ENCODE measurements at places on chromosomes 11 and 22. TPM values are rescaled to one million over a fixed set of nuclear protein-coding genes. Genes with fewer than 3 reads are reported as not detected.

GRCh38 chr11:76658651-76659650 is 11.6 kb downstream of the LRRC32 start:
- H3K27me3 ChIP-seq = peaks cover 1% of the 10 kb centered on the region
- H3K27ac ChIP-seq = no peak overlapping the region
- no peak for DNase-seq
- H3K36me3 ChIP-seq = no peaks in the 10 kb centered on the region
- H3K4me3 ChIP-seq = no peak overlapping the region
- no peaks in the 10 kb centered on the region for H3K4me1 ChIP-seq

DNA sequence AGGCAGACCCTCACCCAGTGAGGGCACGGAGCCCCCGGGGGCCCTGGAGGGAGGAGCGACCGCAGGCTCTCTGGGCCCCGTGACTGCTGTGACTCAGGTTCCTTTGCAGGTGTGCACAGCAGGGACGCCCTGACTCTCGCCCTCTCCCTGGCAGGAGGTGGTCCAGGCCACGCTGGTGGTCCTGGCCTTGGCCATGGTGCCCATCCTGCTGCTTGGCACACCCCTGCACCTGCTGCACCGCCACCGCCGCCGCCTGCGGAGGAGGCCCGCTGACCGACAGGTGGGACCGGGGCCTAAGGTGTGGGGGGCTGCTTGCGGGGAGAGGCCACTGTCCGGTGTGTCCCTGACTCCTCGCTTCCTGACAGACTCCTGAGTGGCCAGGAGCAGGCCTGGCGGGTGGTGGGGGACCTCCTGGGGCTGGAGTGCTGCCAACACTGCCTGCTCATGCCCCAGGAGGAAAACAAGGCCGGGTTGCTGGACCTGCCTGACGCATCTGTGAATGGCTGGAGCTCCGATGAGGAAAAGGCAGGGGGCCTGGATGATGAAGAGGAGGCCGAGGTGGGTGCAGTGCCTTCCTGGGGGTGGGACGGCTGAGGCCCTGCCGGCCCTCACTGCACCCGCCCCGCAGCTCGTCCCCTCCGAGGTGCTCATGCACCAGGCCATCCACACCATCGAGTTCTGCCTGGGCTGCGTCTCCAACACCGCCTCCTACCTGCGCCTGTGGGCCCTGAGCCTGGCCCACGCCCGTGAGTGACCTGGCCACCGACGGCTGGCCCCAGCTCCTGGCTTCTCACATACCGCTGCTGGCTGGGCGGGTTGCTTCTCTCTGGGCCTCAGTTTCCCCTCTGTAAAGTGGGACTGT is 10.9 kb downstream of the TCIRG1 start:
- H3K36me3 ChIP-seq = peaks cover 17% of the 10 kb centered on the region
- H3K4me3 ChIP-seq = no peak overlapping the region
- H3K4me1 ChIP-seq = no peaks in the 10 kb centered on the region
- H3K27ac ChIP-seq = no peak overlapping the region

DNA sequence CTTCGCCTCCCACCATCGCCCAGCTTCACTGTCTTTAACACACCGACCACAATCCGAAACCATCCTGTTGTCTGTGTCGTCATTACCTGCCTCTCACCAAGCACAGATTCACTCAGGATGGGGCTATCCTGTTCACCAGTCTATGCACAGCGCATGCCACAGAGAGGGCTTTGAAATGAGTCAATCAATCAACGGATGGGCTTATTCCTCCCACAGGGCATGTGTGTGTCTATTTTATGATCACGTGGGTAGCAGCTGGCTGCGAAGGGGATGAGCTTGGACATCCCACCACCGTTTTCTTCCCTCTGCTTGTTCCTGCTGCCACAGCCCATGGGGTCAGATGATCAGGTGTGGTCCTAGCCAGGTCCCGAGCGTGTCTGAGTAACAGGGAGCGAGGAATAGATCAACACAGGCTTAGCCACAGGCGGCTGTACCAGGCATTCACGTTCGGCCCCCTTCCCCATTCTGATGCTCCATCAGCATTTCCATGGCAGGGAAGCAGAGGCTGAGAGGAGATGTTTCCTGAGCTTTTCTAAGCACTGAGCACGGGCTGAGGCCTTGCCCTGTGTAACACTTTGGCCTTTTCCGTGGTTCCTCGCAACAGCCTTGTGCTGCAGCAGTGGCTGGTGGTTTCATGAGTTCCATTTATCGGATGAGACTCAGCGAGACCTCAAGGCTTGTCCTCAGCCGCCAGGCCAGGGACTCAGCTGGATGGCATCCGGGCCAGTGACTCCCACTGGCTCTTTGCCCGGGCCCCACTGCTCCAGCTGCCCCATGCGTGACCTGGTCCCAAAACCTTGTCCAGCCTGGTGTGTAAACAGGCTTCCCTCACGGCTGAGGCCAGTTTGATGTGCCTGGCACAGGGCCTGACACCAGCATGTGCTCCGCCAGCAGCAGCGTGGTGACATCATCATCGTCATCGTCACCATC is 48.1 kb upstream of the FGF3 start:
- no peaks in the 10 kb centered on the region for H3K36me3 ChIP-seq
- H3K27ac ChIP-seq = no peak overlapping the region
- H3K4me3 ChIP-seq = no peak overlapping the region
- H3K4me1 ChIP-seq = no peaks in the 10 kb centered on the region
- H3K27me3 ChIP-seq = peaks cover 4% of the 10 kb centered on the region
- DNase-seq = no peak

TSSC4 gene
- 51.5 TPM for total RNA-seq

DNA sequence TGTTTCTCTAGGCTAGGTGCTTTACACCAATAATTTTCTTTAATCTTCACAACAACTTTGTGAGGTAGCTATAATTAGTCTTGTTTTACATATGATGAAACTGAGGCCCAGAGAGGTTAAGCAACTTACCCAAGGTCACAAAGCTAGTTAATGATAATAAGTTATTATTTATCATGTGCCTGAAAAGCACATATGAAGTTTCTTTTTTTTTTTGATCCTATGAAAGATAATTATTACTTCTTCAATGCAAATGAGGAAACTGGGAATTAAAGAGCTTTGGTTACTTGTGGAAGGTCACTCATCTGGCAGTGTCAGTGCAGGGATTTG is 22.8 kb downstream of the STIM1 start:
- H3K27me3 ChIP-seq = no peaks in the 10 kb centered on the region
- H3K4me3 ChIP-seq = no peak overlapping the region
- H3K36me3 ChIP-seq = no peaks in the 10 kb centered on the region
- H3K4me1 ChIP-seq = peaks cover 67% of the 10 kb centered on the region

DNA sequence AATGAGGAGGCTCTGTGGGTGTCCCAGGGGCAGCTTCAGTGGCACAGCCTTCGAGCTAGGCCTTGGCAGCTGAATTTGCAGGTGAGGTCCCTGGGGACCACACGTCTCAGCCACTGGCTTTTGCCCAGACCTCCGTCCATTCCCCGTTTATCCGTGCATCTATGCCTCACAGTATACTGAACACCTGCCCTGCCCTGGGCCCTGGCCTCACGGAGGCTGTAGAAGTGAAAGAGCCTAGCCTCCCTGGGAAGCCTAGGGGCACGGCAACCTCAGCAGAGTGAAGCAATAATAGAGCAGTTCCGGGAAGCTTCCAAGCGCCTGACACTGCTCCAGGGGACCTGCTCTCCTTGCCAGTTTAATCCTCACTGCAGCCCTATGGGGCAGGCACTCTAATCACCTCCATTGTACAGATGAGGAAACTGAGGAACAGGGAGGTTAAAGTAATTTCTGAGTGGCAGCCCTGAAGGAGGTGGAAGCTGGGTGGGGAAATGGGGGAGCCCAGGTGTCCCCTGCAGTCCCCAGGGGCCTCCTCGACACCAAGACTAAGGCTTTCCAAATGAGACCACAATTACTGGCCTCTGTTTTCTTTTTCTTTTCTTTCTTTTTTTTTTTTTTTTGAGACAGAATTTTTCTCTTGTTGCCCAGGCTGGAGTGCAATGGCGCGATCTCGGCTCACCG is 2.7 kb upstream of the NFAM1 start:
- no peaks in the 10 kb centered on the region for H3K36me3 ChIP-seq
- H3K4me1 ChIP-seq = peaks cover 22% of the 10 kb centered on the region
- H3K27me3 ChIP-seq = peaks cover 8% of the 10 kb centered on the region
- no peak overlapping the region for H3K27ac ChIP-seq
- no peak overlapping the region for H3K4me3 ChIP-seq

TPBGL gene
- not detected for total RNA-seq

DNA sequence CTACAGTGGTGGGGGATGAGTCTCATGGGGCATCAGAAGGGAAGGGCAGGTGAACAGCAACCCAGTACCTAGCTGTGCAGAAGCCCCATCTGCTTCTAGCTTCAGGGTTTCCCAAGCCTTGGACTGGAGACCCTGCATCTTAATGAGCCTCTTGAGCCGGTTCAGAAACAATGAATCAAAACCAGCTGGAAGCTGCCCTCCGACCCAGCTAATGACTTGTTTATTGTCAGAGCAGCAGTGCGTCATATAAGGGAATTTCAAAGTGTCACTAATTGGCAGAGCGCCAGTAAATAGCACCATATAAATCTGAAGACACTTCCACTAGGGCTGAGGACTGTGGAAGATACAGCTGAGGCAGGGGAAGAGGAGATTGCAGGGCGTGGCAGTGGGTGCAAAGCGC is 57.5 kb downstream of the RPUSD4 start:
- no peak overlapping the region for H3K4me3 ChIP-seq
- no peak overlapping the region for H3K27ac ChIP-seq
- H3K27me3 ChIP-seq = no peaks in the 10 kb centered on the region
- peaks cover 70% of the 10 kb centered on the region for H3K4me1 ChIP-seq

SLC35C1 gene
- 7.0 TPM for total RNA-seq

- no peaks in the 10 kb centered on the region for H3K27me3 ChIP-seq
- DNase-seq = no peak
- no peak overlapping the region for H3K27ac ChIP-seq
- H3K4me3 ChIP-seq = no peak overlapping the region
- H3K36me3 ChIP-seq = peaks cover 29% of the 10 kb centered on the region
These were observed 13.7 kb downstream of the RNF141 start for GRCh38 chr11:10526974-10527918.

DNA sequence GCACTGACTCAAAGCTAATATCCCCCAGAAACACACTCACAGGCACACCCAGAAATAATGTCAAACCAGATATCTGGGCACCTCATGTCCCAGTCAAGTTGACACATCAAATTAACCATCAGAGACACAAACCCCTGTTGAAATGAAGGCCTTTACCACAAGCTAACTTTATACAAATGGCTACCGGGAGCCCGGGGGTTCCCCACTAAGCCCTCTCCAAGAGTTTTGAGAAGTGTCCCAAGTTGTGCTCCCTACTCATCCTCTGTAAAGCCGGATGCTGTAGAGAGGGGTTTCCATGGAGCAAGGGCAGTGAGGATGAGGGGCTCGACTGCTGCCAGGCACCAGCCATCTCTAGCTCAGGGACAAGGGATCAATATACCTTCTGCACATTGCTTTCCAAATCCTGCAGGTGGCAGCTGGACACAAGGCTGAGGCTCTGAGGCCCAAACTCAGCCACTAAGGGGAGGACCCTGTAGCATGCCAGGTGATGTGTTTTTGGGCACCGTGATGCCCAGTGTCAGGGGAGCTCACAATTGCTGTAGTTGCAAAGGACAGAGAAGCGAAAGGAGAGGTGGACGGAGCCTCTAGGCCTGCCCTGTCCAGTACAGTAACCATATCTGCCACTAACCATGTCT is 145.7 kb downstream of the TTC17 start:
- DNase-seq = peak; percentile 38
- no peak overlapping the region for H3K4me3 ChIP-seq
- no peaks in the 10 kb centered on the region for H3K4me1 ChIP-seq
- no peaks in the 10 kb centered on the region for H3K36me3 ChIP-seq
- H3K27ac ChIP-seq = no peak overlapping the region

DNA sequence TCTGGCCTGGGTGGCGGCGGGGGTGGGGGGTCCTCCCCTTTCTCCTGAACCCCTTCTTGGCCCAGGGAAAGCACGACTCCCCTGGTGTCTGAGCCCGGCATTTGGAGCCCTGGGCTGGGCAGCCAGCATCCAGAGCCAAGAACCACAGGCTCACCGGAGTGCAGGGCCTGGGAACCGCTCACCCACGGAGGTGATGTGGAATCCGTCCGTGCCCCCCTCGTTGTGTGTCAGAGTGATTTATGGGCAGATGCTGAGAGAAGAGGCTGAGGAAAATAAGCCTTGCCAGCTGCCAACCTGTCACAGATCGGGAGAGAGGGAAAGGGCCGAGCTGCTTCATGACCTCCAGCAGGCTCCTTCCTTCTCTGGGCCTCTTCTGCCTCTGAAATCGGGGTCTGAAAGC is 33.7 kb downstream of the WNT11 start:
- H3K27me3 ChIP-seq = peaks cover 10% of the 10 kb centered on the region
- no peak overlapping the region for H3K4me3 ChIP-seq
- H3K36me3 ChIP-seq = no peaks in the 10 kb centered on the region
- peaks cover 36% of the 10 kb centered on the region for H3K4me1 ChIP-seq

TMEM138 gene
- total RNA-seq = 29.7 TPM

DNA sequence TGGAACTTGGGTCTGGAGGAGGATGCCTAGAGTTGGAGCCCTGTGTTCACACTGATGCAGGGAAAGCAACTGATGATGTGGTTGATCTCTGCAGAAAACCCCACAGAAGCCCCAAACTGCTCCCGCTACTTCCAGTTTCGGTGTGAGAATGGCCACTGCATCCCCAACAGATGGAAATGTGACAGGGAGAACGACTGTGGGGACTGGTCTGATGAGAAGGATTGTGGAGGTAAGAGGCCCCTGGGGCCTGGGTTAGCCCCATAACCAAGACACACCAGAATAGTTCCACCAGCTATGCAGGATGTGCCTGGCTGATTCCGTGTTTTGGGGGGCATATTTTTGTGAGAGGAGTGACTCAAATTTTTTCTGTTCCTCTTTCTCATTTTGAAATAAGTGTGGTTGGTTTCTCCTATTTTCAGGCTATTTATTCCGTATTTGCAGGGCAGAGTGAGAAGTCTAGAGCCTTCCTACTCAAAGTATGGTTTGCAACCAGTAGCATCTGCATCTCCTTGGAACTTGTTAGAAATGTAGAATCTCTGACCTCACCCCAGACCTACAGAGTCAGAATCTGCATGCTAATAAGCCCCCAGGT is 137.3 kb upstream of the SORL1-AS1 start:
- DNase-seq = no peak
- H3K27me3 ChIP-seq = no peaks in the 10 kb centered on the region
- peaks cover 92% of the 10 kb centered on the region for H3K36me3 ChIP-seq
- H3K4me1 ChIP-seq = no peaks in the 10 kb centered on the region
- no peak overlapping the region for H3K27ac ChIP-seq
- H3K4me3 ChIP-seq = no peak overlapping the region

DNA sequence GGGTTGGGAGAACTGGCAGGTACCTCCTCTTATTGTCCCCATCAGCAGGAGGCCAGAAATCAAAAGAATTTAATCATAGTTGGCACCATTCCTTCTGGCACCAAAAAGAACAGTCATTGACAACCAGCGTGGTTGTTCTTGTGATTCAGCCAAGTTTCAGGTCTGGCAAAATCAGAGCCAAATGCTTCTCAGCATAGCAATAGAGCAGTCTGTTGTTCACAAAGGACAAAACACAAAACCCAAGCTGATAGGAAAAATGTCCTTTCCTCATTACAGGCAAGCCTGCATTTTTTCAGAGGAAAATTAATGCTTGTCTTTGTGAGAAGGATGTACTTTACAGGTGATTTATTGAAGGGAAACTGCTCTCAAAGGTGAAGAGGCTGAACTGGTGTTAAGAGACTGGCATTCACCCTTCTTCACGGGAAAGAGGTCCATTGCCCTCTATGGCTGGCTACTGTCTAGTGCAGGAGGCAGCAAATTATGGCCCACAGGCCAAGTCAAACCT is 241.8 kb upstream of the ARHGAP42 start:
- no peak for DNase-seq
- no peaks in the 10 kb centered on the region for H3K36me3 ChIP-seq
- H3K27ac ChIP-seq = no peak overlapping the region
- no peaks in the 10 kb centered on the region for H3K27me3 ChIP-seq
